ENCODE measurements at places on chromosomes 16 and 17.

DNA sequence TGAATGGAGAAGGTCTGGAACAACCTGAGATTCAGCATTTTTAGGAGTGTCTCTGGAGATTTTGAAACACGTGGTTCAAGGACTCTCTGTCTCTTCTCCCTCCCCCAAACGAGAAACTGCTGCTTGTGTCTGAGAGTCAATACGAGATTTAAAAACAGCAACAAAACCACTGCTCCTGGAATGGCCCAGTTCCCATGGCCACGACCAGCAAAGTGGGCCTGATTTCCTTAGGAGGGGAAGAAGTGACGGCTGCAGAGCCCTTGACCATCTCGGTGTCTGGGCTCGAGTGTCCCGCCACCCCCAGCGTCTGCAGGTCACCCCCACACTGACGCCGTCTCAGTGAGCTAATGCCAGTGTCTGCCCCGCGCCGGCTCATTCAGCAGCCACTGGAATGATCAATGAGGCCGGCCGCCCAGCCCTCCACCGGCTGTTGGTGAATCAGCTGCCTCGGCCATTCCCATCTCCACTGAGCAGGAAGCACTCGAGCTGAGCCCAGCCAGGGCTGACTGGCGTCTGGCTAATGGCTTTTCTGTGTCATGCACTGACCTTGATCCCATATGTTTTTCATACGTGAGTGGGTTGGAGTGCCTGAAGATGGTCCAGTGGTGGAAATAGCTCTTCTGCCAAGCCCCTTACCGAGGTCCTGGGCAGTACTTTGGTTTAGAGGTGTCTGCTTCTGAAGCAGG, 151.8 kb downstream of the PITPNC1 start:
- no peak for DNase-seq

GRCh38 chr17:10112962-10113361, 85.4 kb downstream of the GAS7 start:
- DNase-seq, result no peak

- DNase-seq, result no peak
These were observed 172.4 kb downstream of the ABCA8 start for GRCh38 chr17:68782789-68783188.

DNA sequence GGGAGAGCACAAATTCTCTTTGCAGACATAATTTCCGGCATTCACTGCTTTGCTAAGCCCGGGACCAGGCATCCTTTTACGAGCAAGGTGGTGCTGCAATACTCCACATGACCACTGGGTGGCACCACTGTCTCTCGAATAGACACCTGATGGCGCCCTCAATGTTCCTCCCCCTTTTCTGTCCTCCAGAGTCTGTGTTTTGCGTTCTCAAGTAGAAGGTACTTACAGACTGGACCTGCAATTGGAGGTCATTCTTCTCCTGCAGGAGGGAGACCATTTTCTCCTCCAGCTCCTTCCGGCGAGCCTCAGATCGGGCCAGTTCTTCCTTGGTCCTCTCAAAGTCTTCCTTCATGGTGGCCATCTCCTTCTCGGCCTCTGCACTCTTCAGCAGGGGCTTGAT, 45.2 kb downstream of the MYH13 start:
- DNase-seq, result peak; percentile 78

GRCh38 chr17:72945473-72945872, 147.0 kb downstream of the SLC39A11 start:
- DNase-seq, result no peak

GRCh38 chr17:66152756-66153155, 39.2 kb downstream of the CEP112 start:
- no peak for DNase-seq

DNA sequence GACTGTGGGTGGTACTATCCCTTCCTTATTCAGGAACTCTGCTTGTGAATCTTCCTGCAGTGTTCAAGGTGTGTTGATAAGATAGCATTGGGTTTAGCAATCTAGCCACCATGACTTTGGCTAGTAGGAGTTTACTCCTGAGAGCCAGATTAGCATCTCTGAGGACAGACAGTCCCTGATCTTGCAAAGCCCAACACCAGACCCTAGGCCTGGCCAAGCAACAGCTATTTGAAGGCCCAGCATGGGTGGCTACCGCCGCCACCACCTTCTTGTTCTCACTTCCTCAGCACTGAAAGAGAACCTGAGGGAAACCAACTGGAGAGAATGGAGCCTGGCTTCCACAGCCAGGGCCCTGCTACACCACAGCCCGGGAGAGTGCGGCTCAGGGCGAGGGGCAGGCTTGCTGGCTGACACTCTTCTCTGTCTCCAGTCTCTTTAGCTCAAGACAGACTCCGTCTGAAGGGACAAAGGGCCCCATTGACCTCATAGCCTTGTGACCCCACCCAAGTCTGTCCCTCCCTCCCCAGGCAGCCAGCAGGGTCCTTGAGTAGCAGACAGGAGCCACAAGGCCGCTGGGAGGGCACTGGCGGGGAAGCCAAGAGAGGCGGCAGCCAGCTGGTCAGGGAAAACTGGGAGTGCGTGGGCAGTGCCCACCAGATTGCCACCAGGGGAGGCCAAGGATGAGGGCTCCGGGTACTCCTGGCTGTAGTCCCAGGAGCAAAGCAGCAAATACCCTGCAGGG, 10.9 kb upstream of the ARHGAP23 start:
- no peak for DNase-seq

DNA sequence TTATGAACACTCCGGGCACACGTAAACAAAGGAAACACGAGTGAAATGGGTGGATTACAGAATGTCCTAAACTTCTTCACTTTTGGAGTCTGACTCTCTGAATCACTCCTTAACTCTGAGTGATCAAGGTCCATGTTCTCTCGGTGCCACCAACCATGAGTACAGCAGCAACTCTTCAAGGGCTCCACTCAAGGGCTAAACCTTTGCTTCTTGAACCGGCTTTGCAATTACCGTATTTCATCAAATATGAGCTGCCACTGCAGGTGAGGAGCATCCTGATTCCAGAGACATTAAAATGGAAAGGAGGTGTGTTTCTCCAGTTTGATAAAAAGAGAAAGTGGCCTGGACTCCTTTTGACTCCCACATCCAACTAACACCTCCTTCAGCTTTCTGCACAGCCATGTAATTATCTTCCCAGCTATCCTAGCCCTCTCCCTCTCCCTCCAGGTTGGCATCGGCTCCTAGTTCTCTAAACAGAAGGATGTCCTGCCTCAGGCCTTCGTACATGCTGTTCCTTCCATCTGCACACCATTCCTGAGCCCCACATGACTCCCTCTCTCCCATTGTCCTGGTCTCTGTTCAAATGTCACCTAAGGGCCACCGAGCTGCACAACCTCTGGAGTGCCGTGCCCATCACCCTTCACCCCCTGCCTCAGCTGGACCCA, 61.4 kb downstream of the ZDHHC7 start:
- no peak for DNase-seq

DNA sequence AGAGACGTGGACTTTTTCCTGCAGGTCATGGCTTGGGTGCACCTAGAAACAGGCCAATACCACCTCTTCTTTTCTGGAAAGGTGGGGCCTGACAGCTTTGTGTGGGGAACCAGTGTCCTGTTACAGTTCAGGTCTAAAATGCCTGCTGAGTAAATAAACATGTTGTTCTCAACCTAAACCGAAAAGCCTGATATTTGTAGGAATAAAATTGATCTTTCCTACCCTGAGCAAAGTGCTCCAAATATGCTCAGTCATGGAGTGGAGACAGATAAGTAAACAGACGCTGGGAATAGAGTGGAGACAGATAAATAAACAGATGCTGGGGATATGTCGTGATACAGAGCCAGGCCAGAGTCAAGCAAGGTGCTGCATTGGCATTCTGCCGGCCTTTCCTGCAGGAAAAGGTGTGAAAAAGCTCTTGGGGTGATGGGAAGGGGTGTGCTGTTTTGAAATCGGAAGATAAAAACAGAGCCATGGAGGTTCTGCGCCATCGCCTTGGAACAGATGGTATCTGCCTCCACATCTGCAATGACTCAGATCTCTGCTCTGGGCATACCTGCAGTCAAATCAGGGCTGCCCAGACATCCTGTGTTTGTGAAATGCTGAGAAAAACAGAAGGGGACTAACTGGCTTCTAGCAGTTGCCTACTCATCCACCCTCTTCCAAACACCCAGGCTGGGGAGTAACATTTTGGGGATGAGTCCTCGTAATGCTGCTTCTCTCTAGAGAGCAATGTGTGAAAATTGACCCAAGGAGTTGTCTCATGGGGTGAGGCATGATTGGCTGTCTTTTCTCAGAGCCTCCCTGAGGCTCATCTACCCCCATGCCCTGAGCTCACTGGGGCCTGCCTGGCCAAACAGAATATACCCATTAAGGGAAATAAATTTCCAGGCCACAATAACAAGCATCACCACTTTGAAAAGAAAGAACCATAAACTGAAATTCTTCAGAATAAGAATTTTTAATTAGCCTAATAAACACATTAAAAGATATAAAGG, 16.8 kb upstream of the TRPV2 start:
- peak; percentile 70 for DNase-seq

GRCh38 chr16:20750558-20750957, 8.9 kb upstream of the THUMPD1 start:
- no peak for DNase-seq

All from germinal center (tissue), 1 donor.